Uterine smooth muscle cell (primary cell): ENCODE measurements at places on chromosomes 1 and 21. TPM values are rescaled to one million over a fixed set of nuclear protein-coding genes. Genes with fewer than 3 reads are reported as not detected.

Gene CAPN9
- not detected in 2 replicates for total RNA-seq

Gene SPRR5
- not detected in 2 replicates for total RNA-seq

Gene HPCAL4
- not detected in 2 replicates for total RNA-seq

Gene FRRS1
- total RNA-seq: 40.3 and 54.1 TPM in 2 replicates

Gene PPFIA4
- 5.0 and 10.1 TPM in 2 replicates for total RNA-seq

Gene TMEM200B
- total RNA-seq: 21.0 and 22.8 TPM in 2 replicates

Gene CD1C
- total RNA-seq: 0.12 TPM in 1 of 2 replicates, not detected in the other

Gene VHLL
- not detected in 2 replicates for total RNA-seq

Gene ERICH3
- total RNA-seq: not detected in 2 replicates

Gene LRRN2
- under 0.01 TPM in 1 of 2 replicates, not detected in the other for total RNA-seq

Gene PARP1
- 92.4 and 173 TPM in 2 replicates for total RNA-seq

Gene KIF17
- total RNA-seq: 2.7 and 4.6 TPM in 2 replicates

Gene STYXL2
- not detected in 2 replicates for total RNA-seq

Gene DAB1
- under 0.01 and 0.12 TPM in 2 replicates for total RNA-seq

Gene REN
- total RNA-seq: 0.62 and 0.77 TPM in 2 replicates

Gene SERPINC1
- total RNA-seq: 0.12 TPM in 1 of 2 replicates, not detected in the other

Gene SH3D21
- 3.1 and 6.2 TPM in 2 replicates for total RNA-seq

Gene MEX3A
- total RNA-seq: 0.89 and 1.7 TPM in 2 replicates

Gene MGST3
- 132 and 213 TPM in 2 replicates for total RNA-seq

Gene ALG14
- total RNA-seq: 2.9 TPM in 2 replicates

Gene APCS
- not detected in 2 replicates for total RNA-seq
